ENCODE measurements at places on chromosomes 7 and 10.

DNA sequence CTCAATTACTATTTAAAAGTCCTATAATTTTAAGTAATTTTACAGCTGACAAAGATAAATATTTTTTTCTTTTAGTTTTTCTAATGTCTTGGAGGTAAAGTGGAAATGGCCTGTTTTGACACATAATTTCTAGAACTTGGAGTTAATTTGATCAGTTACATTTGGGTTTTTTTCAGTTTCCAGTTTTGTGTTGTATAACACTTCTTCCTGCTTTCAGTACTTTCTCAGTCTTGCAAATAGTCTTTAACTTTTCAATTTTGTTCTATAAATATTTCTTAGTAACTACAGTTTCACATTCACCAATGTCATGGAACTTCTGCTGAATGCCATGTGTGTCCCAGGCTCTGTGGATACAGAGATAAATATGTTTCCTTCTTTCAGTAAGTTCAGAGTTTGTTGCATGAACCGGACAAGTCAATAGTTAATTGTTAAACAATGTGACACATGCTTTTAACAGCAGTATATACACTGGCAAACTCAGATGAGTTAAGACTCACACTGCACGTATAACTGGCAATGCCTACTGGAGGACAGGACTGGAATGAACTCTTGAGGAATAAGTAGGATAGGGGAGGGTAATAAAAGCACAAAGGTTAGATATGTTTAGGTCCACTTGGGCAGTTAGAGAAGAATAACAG, 4.6 kb downstream of the SHOC2 start:
- no peak for DNase-seq

DNA sequence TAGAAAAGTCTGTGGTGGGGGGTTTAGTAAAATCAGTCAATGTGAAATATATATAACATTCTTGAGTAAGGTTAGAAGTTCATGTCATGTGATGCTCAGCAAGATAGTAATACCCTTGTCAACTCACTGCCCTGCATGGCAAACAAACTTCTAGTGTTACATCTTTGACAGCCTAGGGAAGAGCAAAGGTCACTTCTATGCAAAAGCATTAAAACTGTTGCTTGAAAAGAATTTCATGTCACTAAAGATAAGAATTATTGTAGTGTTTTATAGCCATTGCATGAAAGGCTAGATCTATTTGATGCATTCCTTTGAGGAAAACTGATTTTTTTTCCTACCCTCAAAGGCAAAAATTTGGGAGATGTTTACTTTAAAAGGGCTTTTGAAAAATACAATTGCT, 176.0 kb downstream of the SKAP2 start:
- no peak for DNase-seq

- DNase-seq = no peak
These were observed 96.5 kb upstream of the PODXL start for GRCh38 chr7:131652934-131653333.

DNA sequence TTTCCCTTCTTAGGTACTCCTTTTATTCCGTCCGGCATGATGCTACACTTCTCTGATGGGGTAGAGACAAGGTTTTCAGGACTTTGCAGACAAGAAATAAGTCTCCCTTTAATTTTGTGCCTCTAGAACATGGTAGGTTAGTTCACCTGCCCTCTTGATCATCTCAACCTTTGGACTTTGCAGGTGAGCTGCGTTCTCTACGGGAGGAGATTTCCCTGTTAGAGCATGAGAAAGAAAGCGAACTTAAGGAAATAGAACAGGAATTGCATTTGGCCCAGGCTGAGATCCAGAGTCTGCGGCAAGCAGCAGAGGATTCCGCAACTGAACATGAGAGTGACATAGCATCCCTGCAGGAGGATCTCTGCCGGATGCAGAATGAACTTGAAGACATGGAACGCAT, 9.2 kb downstream of the CCDC136 start:
- no peak for DNase-seq
